Mesothelial cell of epicardium (in vitro differentiated cells): ENCODE measurements at places on chromosomes 4 and X. TPM values are rescaled to one million over a fixed set of nuclear protein-coding genes. Genes with fewer than 3 reads are reported as not detected.
A peak's percentile ranks its signal among the peaks of the same experiment; 100 is the strongest.

The C1QTNF7 gene
- total RNA-seq = 3.9 to 4.4 TPM (median 4.1 TPM) in 3 replicates

The ZNF157 gene
- total RNA-seq = 0.68 to 1.1 TPM (median 0.69 TPM) in 3 replicates

The ASB12 gene
- 0.18 to 0.73 TPM (median 0.67 TPM) in 3 replicates for total RNA-seq

The XAGE1A gene
- not detected in 3 replicates for total RNA-seq

The S100P gene
- total RNA-seq = 1.1 to 4.6 TPM (median 3.4 TPM) in 3 replicates

The NR3C2 gene
- total RNA-seq = 4.0 to 5.3 TPM (median 5.2 TPM) in 3 replicates

The TREX2 gene
- total RNA-seq = 0.72 to 0.97 TPM (median 0.83 TPM) in 3 replicates

The GPR173 gene
- 27.2 to 29.0 TPM (median 28.5 TPM) in 3 replicates for total RNA-seq

The PPP1R2C gene
- not detected in 3 replicates for total RNA-seq

DNA sequence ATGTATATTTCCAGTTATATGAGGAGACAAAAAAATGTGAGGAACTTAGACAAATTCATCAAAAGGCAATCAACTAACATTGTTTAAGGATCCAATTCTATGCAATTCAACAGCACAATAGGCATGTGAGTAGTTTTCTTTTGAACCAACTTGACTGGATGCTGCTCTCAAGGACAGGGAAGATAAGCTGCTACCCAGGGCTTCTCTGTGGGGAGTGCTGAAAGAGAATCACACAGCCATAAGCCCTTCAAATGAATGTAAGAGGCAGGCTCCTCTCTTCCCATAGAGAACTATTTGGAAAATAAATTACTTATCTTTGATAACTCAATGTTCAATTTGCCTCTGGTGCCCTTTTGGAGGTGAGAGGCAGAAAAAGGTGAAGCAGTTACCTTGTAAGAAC, 1413.6 kb downstream of the PCDH7 start:
- no peak for DNase-seq

DNA sequence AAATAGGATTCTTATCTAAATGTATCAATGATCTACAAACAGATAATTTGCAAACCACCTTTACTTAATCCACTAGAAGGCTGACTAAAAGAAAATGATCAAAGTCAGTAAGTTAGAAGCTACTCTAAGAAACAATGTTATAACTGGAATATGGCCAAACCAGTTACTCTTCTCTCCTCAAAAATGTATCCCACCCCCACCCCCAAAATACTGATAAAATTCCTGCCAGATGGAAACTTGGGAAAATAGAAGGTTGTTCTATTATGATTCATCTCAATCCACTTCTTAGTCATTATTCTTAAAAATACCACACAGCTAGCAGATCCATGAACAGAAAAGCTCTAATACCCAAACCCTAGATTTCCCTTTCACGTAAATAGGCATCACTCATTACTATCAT, 206.4 kb downstream of the KLHL13 start:
- no peak for DNase-seq

GRCh38 chr4:27861381-27861787, 1000.7 kb downstream of the STIM2 start:
- DNase-seq = no peak

- DNase-seq = no peak
These were observed 156.4 kb upstream of the WDR1 start for GRCh38 chr4:10273030-10273429.

DNA sequence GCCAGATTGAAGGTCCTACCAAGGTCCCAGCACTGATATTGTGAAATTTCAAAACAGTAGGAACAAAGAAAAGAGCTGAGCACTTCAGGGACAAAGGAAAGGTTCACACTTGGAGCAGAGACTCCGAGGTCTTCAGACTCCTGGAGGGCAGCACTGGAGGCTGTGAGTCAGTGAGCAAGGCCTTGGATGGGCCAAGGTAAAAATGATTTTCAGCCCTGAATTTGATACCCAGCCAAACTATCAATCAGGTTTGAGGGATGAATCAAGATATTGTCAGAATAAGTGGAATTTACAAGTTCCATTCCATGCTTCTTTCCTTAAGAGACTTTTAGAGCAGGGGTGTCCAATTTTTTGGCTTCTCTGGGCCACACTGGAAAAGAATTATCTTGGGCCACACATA, 111.7 kb downstream of the ADRA2C start:
- no peak for DNase-seq

DNA sequence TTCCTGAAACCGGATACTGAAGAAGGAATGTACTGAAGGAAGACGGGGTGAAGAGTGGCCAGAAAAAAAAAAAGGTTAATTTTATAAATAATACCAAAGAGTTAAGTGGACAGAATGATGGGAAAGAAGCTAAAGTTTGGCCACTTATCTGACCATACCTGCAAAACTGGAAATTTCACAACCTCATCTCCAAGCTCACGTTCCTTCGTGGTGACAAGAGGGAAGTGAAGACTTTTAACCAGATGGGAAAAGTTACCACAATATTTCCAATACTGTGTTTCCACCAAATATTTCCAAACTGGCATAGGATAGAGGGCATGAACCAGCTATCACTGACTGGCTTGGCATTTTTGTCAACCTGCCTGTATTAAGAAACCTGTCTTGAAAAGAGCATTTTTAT, 56.4 kb downstream of the MAML3 start:
- no peak for DNase-seq

DNA sequence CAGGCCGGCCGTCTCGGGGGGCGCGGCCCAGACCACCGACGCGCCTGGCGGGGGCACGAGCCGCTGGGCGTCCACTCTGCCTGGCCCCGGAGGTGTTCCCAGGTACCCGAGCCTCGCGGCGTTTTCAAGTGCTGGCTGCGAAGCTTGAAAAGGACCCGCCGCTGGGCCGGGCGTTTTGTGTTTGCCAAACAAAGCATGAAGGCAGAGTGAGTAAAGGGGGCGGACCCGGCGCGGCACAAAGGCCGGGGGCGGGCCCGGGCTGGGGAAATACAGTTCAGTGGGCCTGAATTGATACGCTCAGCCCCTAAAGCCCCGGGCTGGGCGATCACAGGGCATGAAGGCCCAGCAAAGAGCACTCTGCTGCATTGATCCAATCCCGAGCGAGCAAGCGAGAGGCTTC, 65.4 kb downstream of the SOX3 start:
- DNase-seq = peak; percentile 22

- DNase-seq = no peak
These were observed 1202.1 kb downstream of the ADGRL3 start for GRCh38 chr4:62402088-62402806.

DNA sequence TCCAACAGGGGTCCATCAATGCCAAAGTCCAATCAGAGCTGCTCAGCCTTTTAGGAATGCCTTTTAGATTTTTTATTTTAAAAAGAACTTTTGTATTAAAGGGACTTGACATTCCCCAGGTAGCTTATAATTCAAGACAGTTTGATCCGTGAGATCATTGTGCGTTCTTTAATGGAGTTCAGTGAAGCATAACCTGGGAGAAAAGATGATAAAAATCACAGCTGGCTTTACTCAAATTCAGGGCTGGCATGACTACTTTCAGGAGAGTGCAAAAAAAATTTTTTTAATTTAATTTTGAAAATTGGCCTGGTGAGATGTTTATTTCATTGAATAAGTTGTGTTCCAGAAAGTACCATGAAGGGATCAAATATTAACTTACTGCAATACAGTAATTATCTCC, 118.2 kb downstream of the VCX2 start:
- no peak for DNase-seq

DNA sequence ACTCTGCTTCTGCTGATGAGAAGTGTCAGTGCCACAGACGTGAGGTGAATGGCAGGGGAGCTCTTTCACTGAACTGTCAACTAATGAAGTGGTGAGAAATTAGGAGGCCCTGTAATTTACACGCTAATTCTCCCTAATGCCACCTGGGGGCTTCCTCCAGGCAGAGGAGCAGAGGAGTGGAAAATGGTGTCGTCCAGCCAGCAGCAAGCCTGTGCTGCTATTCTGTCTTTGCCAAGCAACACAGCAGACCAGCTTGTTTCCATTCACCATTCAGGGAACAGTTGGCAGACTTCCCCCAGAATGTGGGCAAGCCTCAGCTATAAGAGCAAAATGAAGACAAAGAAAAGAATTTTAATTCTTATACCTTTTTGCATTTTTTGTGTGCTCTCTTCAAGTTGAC, 245.2 kb upstream of the TET2 start:
- DNase-seq = no peak

DNA sequence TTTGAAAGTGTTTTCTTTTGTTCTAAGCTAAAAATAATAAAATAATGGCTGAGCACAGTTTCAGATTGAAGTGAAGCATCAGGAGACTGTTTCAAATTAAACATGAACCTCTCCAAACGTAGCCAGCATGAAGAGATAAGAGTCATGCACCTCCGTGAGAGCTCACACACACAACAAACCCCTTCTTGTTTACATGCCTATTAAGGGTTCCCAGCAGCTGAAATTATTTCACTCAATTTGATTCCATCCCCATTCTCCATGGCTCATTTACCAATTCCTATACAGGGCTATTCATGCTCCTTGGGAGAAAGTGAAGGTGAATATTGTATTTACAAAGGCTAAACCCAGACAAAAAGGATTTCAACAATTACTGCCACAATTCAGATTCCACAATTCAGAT, 954.1 kb upstream of the INTU start:
- no peak for DNase-seq

GRCh38 chr4:152293527-152293926, 242.4 kb downstream of the FBXW7 start:
- no peak for DNase-seq

DNA sequence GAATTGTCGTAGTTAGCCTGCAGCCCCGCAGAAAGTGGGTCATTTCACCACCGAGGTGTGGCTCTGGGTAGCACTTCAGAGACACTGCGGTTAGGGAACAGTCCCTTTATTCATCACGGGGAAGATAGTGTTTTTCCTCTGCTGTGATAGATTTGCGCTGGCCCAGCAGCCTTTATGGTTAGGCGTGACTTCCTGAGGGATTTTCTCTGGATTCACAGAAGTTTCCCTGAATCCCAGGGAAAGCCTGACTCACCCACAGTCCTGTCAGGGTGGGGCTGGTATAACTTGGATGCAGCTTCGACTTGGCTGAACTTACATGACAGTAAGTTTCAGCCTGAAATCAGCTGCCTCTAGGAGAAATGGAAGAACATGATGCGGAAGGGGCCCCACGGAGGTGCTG, 196.3 kb upstream of the HHIP start:
- no peak for DNase-seq

DNA sequence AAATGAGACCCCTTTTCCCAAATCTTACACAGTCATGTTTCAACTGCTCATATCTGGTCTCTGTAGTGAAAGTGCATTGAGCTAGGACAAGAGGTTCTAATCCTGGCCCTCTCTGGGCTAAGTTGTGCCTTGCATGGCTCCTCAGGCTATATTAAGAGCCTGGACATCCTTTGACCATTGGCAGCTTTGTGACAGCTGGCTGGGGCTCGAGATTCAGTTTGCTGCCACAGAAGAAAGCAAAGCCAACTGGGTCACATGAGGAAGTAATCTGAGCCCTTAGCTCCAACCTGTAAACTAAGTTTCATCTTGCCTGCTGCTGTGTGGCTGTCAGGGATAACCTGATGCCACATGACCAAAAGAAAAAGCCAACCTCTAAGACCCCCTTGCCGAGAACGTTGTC, 51.8 kb upstream of the JADE1 start:
- DNase-seq = no peak

- DNase-seq = no peak
These were observed 43.5 kb downstream of the CLOCK start for GRCh38 chr4:55503169-55503568.

DNA sequence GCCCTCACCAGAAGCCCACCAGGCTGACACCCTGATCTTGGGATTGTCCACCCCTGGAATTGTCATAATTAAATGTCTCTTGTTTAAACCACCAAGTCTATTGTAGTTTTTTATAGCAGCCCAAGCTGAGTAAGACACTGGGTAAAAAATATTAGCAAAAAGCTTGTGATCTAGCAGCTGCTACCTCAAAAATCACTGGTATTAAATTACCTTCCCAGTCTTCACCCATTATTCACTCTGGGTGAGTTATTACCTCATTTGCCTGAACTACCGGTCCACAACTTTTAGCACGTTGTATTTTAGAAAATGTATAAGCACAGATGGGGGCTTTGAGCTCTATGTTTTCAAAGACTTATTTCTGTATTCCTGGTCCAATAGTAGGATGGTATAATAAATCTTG, 12.0 kb upstream of the TRIM61 start:
- DNase-seq = no peak

DNA sequence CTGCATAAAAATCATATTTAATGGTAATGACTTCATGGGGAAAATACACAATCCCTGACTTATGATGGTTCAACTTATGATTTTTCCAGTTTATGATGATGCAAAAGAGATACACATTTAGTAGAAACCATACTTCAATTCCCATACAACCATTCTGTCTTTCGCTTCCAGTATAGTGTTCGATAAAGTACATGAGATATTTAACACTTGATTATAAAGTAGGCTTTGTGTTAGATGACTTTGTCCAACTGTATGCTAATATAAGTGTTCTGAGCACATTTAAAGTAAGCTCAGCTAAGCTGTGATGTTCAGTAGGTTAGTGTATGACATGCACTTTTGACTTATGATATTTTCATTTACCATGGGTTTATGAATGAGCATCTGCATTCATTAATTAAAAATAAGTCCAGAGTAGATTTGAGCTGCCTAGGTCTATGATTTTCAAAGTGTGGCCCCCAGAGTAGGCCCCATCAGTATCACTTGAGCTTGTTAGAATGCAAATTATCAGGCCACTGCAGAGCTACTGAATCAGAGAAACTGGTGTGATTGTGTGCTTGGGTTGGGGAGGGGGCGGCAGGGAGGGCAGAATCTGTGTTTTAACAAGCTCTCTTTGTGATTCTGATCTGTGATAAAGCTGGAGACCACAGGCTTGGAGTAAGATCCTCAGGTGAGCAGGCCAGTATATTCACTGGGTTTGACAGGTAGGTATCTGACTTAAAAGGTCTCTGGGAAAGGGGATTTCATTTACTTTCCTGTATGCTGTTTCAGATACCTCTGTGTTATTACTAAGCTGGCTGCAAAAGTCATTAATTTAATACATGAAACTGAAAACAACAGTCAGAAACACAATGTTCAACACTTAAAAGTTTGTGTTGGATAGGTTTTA, 8.4 kb downstream of the ATP10D start:
- no peak for DNase-seq

GRCh38 chr4:73648478-73648877, 28.2 kb upstream of the RASSF6 start:
- DNase-seq = no peak

DNA sequence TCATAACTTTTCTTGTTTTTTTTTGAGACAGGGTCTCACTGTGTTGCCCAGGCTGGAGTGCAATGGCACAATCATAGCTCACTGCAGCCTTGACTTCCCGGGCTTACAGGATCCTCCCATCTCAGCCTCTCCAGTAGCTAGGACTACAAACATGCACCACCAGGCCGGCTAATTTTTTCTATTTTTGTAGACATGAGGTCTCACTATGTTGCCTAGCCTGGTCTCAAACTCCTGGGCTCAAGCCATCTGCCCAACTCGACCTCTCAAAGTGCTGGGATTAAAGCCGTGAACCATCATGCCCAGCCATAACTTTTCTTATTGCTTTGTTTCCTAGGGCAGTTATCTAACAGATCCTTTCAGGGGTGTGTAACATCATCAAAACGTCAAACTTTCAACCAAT, 11.8 kb downstream of the SEC24D start:
- DNase-seq = no peak

- DNase-seq = no peak
These were observed 1027.3 kb downstream of the PCDH18 start for GRCh38 chr4:136505020-136505419.

GRCh38 chrX:153935326-153935851, 552 bp upstream of the NAA10 start:
- no peak for DNase-seq

GRCh38 chr4:4860600-4861389, 1.3 kb downstream of the MSX1 start:
- no peak for DNase-seq

- DNase-seq = no peak
These were observed 292.4 kb downstream of the PPP1R2C start for GRCh38 chrX:42485601-42486000.

GRCh38 chrX:37676811-37677210, 8.8 kb upstream of the XK start:
- DNase-seq = no peak
